ENCODE measurements at places on chromosomes 11 and 22.

- no peak for DNase-seq
- peaks cover 18% of the 10 kb centered on the region for H3K36me3 ChIP-seq
- H3K27ac ChIP-seq, result peak overlapping the region; percentile 86
- peaks cover 11% of the 10 kb centered on the region for H3K27me3 ChIP-seq
- H3K4me3 ChIP-seq, result no peak overlapping the region
Observed at GRCh38 chr11:7670641-7671040, 2.7 kb downstream of the CYB5R2 start.

GRCh38 chr11:129077191-129077590 lies 114.9 kb downstream of the ARHGAP32 start:
- no peak overlapping the region for H3K4me3 ChIP-seq
- DNase-seq, result no peak
- no peaks in the 10 kb centered on the region for H3K36me3 ChIP-seq
- no peaks in the 10 kb centered on the region for H3K27me3 ChIP-seq
- H3K4me1 ChIP-seq, result no peaks in the 10 kb centered on the region

- H3K4me3 ChIP-seq, result no peak overlapping the region
- no peaks in the 10 kb centered on the region for H3K4me1 ChIP-seq
- H3K36me3 ChIP-seq, result no peaks in the 10 kb centered on the region
- no peak for DNase-seq
Observed at GRCh38 chr11:15055620-15056356, 17.6 kb upstream of the CALCB start.

- H3K36me3 ChIP-seq, result no peaks in the 10 kb centered on the region
- H3K4me3 ChIP-seq, result no peak overlapping the region
- H3K27ac ChIP-seq, result no peak overlapping the region
Observed at GRCh38 chr22:49716441-49716840, 111.2 kb downstream of the BRD1 start.

DNA sequence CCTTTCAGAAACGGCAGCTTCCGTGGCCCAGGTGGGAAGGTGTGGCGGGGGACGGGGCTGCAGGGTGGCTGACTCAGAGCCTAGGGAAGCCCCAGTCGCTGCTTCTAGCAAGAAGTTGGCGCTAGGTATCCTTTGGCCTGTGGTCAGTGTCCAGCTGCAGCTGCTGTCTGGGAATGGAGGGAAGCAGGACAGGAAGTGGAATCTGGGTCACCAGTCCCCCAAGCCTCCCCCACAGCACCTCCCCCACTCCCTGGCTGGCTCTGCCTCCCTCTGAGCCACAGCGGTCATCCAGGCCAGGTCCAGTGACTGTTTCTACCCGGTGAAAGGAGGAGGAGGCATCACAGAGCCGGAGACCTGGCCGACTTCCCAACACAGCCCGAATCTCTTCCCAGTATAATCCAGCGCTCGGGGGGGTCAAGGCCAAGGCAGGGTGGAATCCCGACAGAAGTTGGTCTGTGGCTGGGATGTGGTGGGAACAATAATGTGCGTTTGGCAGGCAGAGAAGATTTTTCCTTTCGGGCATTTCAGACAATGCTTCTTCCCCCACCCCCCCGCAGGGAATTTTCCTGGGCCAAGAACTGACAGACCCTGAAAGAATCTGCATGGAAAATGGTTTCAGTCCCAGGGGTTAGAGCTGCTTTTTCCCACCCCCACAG lies 45.1 kb downstream of the C11orf96 start:
- DNase-seq, result no peak
- H3K4me3 ChIP-seq, result no peak overlapping the region
- peaks cover 13% of the 10 kb centered on the region for H3K27me3 ChIP-seq

DNA sequence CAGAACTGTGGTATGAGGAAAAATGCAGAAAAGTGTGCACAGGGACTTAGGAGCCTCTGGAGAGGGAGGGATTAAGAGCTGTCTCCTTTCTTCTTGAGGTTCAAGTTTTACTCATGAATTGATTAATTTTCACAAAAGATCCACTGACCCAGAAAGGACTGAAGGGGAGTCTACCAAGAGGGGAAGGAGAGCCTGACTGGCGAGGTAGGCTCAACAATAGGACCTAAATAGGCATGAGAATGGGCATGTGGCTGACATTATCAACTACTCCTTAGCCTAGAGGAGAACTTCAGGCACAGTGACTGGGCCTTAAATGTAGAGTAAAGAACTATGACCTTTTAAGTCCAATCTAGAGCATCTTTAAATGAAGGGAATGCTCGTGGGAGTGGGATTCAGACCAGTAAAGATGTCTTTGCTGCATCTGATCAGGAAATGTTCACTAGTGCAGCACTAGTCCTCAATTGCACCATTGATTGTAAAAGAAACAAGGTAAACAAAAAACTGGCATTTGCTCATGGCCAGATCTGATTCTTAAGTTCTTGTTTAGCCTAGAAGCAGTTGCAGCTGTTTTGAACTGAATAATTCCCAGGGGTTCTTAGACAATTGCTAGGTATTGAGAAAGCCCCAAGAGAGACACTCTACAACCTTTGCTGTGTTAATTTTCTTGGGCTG lies 135.6 kb downstream of the RAB38 start:
- H3K27ac ChIP-seq, result no peak overlapping the region
- no peak overlapping the region for H3K4me3 ChIP-seq
- H3K27me3 ChIP-seq, result peaks cover 3% of the 10 kb centered on the region
- no peaks in the 10 kb centered on the region for H3K36me3 ChIP-seq

DNA sequence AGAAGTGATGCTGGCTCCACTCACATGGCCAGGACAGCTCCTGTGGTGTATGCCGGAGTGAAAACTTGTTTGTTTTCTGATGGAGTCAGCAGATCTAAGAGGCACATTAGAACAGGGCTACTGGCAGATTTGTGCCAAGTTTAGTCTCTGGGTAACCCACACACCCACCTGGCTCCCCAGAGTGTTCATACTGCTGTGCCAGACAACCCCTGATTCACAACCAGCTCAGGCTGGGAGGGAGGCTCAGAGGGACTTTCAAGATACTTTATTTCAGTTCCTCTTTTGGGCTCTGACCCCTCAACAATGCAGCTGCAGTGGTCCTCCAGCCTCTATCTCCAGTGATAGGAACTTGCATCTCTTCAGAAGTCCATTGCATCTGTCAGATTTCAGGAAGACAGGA lies 8.5 kb downstream of the NTM start:
- DNase-seq, result no peak
- no peak overlapping the region for H3K4me3 ChIP-seq
- peaks cover 2% of the 10 kb centered on the region for H3K27me3 ChIP-seq
- H3K36me3 ChIP-seq, result no peaks in the 10 kb centered on the region
- H3K27ac ChIP-seq, result no peak overlapping the region
